ENCODE measurements at places on chromosomes 1 and 21.

DNA sequence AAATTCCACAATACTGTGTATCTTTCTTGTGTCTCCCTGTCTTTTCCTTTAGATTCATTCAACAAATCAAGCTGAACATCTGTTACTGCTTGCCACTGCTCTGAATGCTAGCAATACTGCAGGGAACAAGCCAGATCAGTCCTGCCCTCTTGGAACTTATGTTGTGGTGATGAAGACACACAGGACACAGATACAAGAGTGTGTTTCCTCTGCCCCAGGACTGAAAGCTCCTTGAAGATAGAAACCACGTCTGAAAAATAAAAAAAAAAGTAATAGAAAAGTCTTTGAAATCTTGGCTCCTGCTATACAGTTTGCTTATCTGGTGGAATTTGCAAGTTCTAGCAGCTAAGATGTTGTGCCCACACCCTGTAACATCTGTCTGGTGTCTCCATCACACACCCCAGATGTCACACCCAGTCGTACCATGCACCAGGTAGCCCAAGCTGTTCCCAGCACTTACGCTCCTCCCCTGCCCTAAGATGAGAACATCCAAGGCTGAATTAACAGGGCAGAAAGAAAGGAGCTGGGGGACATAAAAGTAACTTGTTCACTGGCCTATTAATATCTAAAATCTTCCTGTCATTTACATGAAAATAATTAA, 80.2 kb upstream of the GALNT2 start:
- no peak for DNase-seq

DNA sequence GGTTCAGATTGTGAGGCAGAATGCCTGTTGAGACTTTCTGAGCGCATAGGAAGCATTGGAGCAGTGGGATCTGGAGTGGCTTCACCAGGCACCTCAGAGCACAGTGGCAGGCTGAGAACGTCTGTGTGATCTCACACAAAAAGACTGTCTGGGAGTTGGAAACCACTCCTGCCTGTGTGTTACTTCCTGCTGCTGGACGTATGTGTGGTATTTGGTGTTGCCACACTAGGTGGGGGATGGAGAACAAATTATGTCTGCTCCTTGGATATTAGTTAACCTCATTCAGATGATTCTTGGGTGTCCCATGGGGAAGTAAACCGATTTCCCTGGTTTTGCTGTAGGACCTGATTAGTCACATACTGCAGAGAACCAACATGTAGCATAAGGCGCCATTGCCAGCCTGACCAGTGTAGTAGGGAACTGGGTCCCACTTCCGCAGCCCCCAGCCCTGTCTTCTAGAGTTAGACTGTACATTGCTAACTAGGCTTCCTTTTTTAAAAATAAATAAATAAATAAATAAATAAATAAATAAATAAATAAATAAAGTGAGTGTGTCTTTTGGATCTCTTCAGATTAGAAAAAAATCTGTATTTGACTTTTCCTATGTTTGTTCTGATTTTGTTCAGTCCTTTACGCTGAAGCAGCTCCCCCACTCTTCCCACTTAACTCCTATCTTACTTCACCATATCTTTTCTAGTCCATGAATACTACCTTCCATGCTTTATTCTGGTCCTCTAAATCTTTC, 26.9 kb downstream of the UCK2 start:
- no peak for DNase-seq

DNA sequence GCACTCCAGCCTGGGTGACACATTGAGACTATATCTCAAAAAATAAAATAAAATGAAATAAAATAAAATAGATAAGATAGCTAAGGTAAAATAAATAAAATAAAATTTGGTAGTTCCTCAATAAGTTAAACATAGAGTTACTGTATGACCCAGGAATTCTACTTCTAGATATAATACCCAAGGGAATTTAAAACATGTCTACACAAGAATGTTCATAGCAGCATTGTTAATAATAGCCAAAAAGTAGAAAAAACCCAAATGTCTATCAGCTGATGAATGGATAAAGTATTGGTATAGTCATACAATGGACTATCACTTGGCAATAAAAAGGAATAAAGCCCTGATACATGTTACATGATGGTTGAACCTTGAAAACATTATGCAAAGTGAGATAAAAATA, 47.8 kb downstream of the CEP350 start:
- DNase-seq = no peak

- no peak for DNase-seq
These were observed 37.6 kb downstream of the PARP1 start for GRCh38 chr1:226370144-226370923.

DNA sequence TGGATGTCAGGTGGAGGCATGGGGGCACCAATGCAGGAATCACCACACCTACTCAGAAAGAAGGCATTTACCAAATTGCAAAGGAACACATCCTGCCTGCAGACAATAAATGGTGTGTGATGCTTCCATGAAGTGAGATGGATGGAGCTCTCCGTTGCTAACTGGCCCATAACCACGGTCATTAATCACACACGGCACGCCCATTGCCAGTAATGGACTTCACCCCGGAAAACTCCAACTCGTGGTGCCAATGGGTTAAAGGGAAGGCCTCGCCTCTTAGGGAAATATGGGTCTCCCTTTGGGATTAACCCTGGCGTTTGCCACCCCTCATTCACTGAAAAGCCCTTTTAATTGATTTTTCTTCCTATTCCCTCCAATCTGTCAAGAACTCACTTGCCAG, 443.1 kb upstream of the DAB1 start:
- no peak for DNase-seq

- DNase-seq = no peak
These were observed 63.9 kb downstream of the LTN1 start for GRCh38 chr21:28928578-28929420.
